ENCODE measurements at places on chromosomes 2 and 18.

DNA sequence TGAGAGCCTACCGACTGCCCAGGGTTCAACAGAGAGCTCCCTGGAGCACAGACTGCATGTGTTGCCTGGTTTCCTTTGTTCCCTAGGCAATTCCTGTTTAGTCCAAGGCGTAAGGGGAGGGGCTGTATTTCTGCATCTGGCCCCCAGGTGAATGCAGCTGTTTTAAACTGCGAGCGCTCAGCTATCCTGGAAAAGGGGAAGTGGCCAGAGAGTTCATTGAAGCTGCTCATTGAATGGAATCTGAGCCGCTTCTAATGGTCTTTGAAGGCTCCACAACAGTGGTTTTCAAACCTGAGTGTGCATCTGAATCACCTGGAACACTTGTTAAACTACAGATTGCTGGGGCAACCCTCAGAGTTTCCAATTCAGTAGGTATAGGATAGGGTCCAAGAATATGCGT is 18.1 kb downstream of the MAPK4 start:
- DNase-seq = no peak

DNA sequence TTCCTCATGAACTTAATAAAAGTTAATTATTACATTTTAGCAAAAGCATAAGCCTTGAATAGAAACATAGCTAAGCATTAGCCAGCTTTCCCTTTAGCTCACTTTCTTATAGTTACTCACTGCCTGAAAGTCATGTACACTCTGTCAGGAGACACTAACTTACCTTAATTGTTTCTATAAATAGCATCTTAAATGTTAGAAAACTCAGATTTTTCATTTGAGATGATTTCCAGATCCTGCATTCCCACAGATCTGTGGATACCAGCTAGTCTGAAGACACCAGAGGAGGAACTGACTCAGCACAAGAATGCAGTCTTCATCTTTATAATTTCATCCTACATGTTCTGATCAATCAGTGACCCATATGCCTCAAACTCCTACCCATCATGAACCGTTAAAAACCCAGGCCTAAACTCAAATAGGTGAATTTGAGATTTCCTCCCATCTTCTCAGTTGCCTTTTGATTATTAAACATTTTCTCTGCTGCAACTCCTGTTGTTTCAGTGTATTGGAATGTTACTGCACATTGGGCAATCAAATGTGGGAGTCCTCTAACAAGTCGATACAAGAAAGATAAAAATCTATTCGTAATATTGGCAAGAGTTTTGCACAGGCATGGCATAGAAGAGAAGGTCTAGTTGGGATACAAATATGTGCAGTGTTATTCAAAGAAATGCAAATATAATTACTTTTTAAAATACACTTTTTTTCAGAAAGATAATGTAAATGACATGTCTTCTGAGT is 857.4 kb upstream of the CDH2 start:
- DNase-seq = no peak

- no peak for DNase-seq
Measured at GRCh38 chr2:150783015-150783414, 295.5 kb upstream of the RND3 start.

DNA sequence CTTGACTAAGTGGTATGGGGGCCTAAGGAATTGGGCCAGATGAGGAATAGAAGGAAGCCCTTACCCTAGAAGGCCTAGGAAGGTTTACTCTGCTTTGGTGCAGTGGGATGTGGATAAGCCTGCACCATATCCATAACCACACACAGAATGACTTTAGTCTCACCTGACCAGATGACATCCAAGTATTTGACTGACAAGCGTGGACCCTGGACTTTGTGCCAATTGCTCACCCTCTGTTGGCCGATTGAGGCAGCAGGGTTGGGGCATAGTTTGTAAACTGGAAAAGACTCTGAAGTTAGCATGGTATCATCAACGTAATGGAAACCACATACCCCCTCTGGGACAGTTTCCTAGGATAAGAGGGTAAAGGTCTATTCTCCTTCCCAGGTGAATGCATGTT is 36.5 kb upstream of the SERPINE2 start:
- no peak for DNase-seq

DNA sequence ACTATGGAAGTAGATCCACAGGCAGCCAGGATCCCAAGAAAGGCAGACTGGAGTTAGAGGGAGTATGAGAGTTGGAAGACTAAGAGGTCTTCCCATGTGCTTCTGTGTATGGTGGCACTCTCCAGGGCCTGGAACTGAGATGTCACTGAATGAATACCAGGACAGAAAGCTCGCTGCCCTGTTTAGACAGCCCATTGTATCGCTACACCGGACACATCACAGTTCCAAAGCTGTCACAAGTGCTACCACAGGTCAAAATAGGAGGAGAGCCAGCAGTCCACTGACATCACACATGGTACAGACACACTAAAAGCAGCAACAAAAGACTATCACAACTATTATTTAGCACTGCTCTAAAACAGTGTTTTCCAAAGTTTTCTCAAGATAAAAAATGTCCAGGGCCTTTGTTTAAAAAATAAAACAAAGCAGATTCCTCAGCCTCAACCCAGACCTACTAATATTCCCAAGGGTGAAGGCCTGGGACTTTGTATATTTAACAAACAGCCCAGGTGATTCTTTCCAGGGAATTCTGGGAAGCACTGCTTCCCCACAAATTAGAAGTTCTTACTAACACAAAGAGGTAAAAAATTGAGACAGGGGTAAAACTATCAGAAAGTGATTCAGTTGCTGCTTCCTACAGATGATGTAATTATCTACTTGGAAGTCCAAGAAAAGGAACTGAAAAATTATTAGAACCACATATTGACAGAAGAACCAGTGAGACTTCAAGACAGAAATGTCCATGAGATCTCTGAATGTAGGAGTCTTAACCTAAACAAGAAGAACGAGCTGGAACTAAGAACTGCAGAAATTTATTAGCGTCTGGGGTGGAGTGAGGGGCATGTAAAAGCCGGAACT is 116.0 kb downstream of the DTNB start:
- DNase-seq = no peak

GRCh38 chr2:120746144-120746543 is 10.5 kb downstream of the GLI2 start:
- no peak for DNase-seq

DNA sequence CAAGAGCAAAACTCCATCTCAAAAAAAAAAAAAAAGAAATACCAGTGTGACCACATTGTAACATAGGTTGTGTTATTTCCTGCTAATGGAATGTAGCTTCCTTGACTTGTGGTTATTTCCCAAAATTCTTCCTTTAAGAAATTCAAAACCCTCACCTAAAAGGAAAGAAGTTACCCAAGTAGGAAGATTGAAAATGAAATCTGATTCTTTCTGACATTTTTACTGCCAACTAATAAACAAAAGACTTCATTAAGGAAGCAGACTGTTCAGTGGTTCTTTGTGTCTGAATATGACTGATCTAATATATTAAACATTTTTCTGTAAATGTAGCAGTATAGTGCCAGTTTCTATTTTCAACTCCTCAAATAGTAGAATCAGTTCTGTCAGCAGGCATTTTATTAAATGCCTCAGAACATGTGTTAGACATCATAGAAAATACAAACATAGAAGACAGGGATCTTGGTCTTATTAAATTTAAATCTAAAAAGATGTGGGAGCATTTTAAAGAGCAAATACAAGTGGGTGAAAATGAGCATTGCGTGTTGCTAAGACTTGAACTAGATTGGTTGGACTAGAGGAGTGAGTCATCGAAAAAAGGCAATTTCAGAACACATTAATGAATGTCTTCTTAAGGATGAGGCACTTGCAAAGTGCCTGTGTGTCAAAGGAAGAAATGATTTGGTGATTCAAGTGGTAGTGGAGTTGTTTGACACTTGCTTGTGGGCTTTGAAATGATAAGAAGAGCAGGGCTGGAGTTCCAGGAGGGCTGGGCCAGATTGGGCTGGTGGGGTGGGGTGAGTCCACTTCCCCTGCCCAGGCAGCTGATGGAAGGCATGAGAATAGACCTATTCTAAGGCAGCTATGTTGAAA is 53.4 kb downstream of the PKP4 start:
- DNase-seq = no peak

GRCh38 chr2:88187038-88187676 is 17.0 kb downstream of the THNSL2 start:
- no peak for DNase-seq

GRCh38 chr2:55926246-55926645 is 2.7 kb upstream of the EFEMP1 start:
- no peak for DNase-seq

DNA sequence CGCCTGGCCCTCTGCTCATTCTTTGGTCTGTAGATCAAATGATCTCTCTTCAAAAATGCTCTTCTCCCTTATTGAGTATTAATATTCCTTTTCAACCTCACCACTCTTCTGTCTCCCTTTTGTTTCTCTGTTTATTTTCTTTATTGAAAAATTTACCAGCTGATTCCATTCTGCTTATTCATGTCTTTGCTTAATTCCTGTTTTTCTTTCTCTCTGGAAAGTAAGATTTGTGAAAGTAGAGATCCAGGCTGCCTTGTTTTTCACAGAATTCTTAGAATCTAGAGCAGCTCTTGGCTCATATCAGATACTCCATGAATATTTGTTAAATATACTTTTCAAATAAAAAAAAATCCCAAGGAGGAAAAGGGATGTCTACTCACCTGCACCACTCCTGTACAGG is 157.0 kb downstream of the DOCK10 start:
- DNase-seq = no peak

- no peak for DNase-seq
Measured at GRCh38 chr18:68519336-68519735, 195.6 kb downstream of the TMX3 start.

- no peak for DNase-seq
Measured at GRCh38 chr2:58571181-58571852, 330.2 kb upstream of the FANCL start.

DNA sequence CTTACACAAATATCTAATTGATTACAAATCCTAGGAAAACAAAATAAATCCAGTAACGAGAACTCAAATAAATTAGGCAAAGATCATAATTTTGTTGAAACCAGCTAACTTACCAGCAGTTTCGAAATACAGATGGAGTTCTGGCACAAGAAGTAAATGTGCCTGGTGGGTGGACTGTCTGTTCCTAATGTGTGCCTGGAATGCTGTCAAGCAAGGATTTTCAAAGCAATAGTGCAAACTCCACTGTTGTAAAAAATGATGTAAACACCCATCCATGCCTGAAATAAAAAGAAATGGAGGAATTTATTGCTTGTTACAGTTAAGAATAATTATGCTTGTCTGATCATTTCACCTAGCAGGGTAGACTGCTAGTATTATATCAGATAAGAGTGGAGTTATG is 423.9 kb upstream of the MAP2 start:
- no peak for DNase-seq

- no peak for DNase-seq
Measured at GRCh38 chr2:198066597-198066996, 262.2 kb downstream of the PLCL1 start.

DNA sequence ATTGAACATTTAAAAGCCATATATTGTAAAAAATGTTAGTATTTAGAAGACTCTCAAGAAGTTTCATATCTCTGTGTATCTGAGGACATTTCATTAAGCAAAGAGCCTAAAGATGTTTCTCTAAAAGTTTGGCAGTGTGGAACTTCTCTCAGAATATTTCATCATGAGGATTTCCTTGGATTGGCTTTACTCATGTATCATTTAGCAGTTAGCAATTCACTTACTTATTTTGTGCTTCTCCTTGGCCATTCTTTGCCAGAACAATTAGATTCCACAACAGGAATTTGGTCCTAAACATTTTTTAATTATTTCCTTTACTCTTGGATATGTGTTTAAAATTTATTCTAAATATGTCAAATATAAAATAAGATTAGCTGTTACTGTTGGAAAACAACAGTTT is 345.0 kb upstream of the LRRTM4 start:
- DNase-seq = no peak

DNA sequence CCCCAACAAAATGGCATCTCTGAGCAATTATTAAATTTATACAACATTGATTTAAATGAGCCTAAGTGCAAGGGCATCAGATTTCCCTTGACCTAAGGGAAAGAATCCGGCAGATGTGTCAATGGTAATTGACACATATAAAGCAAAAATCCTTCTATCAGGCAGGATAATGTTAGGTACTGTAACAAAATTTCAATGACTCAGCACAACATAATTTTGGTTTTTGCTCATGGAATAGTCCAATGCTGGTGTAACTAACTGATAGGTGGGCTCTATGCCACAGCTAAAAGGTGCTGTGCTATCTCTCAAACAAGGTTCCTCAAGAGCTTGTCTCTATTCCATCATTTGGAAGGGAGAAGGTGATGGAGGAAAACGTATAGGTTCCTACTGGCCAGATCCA is 68.3 kb upstream of the MEIS1 start:
- DNase-seq = no peak

GRCh38 chr2:239318151-239318611 is 82.6 kb downstream of the HDAC4 start:
- no peak for DNase-seq

DNA sequence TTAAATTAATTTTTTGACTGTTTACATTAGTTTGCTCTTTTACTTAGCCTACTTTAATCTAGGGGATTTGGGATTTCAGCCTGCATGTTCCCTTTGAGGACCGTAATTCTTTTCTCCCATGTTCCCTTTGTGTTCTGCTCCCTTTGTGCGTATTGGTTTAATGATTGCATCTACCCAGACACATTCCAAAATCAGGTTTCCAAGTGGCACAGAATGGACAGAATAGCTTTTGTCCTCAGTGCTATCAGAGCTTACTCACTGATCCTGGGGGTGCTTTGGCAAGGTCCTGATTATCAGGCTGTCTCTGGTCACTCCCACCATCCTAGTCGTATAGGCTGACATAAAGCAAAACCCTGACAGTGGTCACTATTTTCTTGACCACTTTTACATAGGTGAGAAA is 867.5 kb downstream of the TSN start:
- DNase-seq = no peak

DNA sequence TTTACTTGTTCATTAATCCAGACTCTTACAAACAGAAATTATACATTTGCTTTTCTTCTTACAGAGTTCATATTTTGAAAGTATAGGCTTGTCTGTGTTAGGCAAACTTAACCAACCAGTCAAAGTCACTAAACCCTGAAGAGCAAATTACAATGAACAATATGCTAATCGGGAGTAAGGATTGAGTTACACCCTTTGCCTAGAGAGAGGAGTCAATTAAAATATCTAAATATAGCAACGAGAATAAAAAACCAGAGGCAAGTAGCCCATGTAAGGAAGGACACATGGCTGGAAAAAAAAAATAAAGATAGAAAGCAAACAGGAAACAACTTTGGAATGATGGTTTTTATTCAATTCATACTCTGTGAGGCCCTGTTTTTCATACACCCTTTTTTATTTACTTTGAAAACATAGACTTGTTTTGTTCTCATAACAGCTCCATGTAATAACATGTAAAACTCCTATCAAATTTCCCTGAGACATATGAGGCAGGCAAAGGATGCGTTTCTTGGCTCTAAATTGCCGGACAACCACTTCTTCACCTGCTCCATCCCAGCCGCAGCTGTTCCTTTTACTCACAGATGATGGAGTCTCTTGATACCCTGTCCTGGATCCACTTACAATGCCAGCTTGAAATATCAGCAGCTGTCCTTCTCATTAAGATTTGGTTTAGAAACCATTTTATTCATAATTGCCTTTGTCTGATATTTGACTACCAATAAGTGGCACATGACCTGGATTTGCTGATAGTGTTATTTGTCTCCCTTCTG is 767.7 kb upstream of the GCFC2 start:
- DNase-seq = no peak

Measured in activated CD4-positive, CD25-positive, alpha-beta regulatory T cell treated with anti-CD3 and anti-CD28 coated beads, Interleukin-2, amount 50 U/mL, for 16 hours (primary cell).